ENCODE measurements at places on chromosomes 2 and 18.

GRCh38 chr2:220499225-220499624 is 871.8 kb downstream of the SLC4A3 start:
- no peak for DNase-seq

GRCh38 chr18:3688690-3689089 is 238.7 kb downstream of the TGIF1 start:
- DNase-seq, result no peak

GRCh38 chr2:144503242-144503641 is 16.7 kb downstream of the ZEB2 start:
- no peak for DNase-seq

DNA sequence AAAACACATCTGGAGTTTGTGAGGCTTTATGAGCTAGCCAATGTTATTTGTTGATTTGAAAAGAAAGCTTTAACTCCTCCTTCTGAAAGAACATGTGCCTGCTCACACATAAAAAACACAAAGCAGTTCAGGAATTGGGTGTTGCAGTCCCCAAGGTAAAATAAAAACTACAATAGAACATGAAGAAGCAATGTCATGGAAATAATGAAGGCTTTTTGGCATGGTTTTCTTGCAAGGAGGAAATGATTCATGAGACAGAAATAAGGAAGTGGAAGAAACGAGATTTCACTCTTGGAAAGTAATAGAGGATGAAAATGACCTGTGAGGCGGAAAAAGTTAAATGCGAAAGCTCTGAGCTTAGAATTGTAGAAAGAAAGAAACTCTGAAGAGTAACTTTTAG is 81.1 kb downstream of the TRIB2 start:
- DNase-seq, result no peak

- no peak for DNase-seq
These were observed 147.6 kb downstream of the CCBE1 start for GRCh38 chr18:59549503-59550173.

DNA sequence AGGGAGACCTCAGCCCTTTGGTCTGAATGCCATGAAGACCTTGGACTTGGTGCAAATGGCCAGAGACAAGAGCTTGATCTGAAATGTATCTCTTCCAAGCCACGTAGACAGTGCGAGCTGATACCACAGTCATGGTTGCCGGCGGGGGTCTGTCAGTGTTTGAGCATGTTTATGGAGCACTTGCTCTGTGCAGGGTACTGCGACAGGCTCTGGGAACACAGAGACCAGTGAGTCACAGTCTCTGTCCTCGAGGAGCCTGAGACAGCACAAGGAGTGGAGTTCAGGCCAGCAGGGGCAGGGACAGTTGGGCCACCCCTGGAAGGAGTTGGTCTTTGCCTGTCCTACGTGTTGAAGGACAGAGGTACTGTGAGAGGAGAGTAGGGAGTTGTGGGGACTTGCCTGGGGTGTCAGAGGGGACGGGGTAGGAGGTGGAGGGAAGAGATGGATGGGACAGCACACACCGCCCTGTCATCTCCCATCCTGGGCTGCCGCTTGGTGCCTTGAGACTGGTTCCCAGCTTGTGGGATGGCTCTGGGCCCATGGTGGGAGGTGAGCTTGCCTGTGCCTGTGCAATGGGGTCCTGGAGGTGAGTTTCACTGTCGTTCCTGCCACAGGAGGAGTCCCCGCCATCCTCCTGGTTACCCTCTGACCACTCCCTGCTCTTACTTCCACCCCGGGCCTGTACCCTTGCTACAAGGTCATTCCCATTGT is 39.5 kb downstream of the ATP6V1C2 start:
- no peak for DNase-seq

GRCh38 chr2:100781009-100781325 is 39.0 kb upstream of the NPAS2 start:
- no peak for DNase-seq

DNA sequence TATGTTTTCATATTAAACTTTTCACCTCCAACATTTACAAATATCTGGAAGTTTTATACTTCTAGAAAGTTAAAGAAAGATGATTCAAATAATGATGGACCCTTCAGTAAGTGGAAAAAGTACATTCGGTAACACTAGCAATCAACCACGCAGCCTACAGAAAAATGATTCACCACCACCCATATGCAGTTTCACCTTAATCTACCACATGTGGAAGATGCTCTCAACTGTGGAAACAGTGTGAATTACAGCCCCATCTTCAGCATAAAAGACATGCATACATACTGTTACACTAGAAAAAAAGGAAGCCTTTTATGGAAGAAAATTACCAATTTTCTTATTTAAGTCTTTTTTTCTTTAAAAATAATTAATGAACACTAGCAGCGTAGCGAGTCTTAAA is 1.1 kb downstream of the SLC38A11 start:
- DNase-seq, result no peak

DNA sequence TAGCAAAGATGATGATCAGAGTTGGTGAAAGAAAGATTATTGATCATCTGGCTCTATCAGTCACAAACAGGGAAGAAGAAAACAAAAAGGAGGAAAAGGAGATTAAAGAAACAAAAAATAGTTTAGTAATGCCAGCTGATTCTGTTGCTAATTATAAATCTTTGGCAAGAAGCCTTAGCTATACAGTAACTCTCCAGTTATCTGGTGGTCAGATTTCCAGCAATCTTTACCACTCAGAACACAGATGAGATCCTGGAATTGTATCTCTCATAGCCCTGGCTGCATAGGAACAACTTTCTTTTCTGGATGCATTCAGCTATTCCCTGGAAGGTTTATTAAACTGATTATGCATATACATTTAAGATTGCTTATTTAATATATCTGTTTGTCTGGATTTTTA is 256.8 kb upstream of the ZEB2 start:
- DNase-seq, result no peak

GRCh38 chr2:73268366-73268829 is 15.9 kb downstream of the FBXO41 start:
- DNase-seq, result no peak

DNA sequence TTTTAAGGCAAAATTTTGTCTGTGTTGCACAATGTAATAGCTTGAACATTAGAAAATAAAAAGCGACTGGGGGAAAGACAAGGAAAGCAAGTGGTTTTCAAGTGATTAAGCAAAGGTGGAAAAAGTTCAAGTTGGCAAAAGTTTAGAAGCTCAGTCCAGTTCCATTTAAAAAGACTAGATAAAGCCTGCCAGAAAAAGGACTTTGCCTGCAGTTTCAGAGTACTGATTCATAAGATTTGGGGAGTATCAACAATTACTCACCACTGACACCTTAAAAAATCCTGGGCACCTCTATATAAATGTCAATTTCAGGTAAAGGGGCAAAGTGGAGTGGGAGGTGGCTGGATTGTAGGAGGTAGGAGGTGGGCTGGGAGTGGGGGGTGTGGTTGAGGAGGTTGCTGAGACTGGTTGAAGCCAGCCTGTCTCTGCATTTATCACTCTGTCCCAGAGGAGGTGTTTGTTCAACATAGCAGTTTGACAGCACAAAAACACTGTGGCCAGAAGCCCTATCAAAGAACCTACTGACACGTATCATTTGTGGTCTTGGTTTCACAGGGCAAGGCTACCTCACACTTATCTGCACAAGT is 14.6 kb downstream of the ZEB2 start:
- no peak for DNase-seq

Measured in transverse colon (tissue), 4 donors.